ENCODE measurements at places on chromosomes 1 and 21.

GRCh38 chr1:235712812-235713211 is 63.2 kb upstream of the GNG4 start:
- DNase-seq, result no peak

DNA sequence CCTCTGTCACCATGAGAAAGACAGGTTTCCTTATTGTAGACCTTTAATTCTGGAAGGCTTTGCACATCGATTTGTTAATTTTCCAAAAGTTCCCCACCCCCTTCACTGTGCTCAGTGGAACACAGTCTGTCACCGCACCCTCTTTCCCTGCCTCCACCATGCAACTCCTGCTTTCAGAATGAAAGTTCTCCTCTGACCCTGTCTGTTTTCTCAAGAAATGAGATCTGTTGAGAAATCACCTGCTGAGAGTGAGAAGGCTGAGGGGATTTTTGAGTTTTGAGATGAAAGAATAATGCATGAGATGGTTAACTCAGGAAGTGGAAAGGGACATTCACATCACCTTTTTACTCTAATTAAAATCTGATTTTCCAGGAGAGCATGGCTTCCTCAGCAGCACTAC is 99.6 kb downstream of the CYYR1 start:
- no peak for DNase-seq

GRCh38 chr1:226432586-226433340 is 24.9 kb upstream of the PARP1 start:
- DNase-seq, result no peak

DNA sequence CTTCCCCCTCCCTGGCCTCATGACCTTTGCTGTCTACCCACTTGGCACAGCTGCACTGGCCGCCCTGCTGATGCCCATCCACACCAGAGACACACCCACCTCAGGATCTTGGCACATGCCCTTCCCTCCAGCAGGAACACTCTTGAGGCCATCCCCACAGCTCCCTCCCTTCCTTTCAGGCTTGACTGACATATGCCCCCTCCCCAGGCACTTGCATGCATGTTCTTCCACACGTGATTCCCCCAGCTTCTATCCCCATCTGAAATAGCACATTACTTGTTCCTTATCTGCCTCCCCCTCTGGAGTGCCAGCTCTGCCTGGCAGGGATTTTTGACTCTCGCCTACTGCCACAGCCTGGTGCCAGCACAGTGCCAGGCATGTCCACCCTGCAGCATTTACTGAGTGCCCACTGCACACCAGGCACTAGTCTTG is 98.5 kb upstream of the SLC25A33 start:
- DNase-seq, result no peak

GRCh38 chr1:61337981-61338848 is 255.9 kb downstream of the NFIA start:
- no peak for DNase-seq

GRCh38 chr21:32249511-32250280 is 29.2 kb downstream of the MIS18A start:
- no peak for DNase-seq

DNA sequence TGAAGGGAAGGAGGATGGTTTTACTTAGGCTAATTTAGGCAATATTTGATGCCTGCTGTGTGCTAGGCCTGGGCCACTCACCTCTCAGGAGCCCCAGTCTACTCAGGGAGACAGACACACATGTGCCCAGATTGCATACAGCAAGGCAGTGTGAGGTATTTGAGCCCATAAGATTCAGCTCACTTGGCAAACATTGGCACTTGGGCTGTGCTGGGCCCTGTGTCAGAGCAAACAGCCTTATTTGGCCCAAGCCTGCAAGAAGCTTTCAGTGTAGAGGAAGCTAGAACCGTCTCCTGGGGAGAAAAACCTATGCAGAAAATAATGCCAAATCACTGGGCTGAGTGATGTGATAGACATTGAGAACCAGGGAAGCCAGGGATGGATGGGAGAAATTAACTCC is 3.9 kb upstream of the SYNC start:
- no peak for DNase-seq

DNA sequence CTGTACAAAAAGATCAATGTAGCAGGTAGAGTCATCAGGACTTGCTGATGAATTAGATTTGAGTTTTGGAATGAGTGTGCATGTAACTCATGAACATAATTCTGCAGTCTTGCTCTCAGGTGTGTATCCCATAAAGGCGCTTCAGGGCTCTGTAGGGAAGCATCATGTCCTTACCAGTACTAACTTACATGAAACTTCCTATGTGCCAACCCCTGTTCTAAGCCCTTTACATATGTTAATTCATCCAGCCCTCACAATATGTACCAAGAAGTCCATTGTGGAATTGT is 2.1 kb upstream of the FCRLB start:
- no peak for DNase-seq

GRCh38 chr1:184392067-184392466 is 5.2 kb downstream of the C1orf21 start:
- DNase-seq, result no peak

- no peak for DNase-seq
Observed at GRCh38 chr1:214071469-214071868, 83.7 kb downstream of the PROX1 start.

Data from omental fat pad (tissue), 4 donors.